Stimulated activated CD8-positive, alpha-beta memory T cell treated with anti-CD3 and anti-CD28 coated beads, Interleukin-7, amount 100 ng/mL, for 24 hours (primary cell): ENCODE measurements at places on chromosomes 6 and 20.

GRCh38 chr6:20572940-20573339 lies 38.7 kb downstream of the CDKAL1 start:
- no peak for DNase-seq

- no peak for DNase-seq
Measured at GRCh38 chr20:47490795-47491194, 10.9 kb upstream of the NCOA3 start.

DNA sequence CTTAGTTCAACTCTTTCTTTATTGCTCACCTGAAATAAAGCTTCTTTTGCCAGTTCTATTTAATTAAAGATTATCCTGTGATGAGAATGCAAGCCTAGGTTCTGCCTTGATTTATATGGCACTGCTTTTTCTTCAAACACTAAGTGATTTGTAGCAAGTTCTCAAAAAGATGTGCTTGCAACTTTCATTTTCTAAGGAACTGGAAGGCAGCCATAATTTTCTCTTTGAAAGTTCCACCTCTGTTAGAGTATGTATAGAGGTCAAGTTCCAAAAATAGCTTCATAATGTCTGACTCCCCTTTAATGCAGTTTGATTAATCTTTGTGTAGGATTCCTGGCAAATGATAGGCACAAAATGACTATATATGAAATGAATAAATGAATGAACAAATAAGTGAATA lies 528.3 kb upstream of the FLRT3 start:
- DNase-seq = no peak

GRCh38 chr20:10430704-10431103 lies 3.3 kb downstream of the MKKS start:
- DNase-seq = no peak

GRCh38 chr20:34709831-34710567 lies 5.9 kb downstream of the TP53INP2 start:
- no peak for DNase-seq

DNA sequence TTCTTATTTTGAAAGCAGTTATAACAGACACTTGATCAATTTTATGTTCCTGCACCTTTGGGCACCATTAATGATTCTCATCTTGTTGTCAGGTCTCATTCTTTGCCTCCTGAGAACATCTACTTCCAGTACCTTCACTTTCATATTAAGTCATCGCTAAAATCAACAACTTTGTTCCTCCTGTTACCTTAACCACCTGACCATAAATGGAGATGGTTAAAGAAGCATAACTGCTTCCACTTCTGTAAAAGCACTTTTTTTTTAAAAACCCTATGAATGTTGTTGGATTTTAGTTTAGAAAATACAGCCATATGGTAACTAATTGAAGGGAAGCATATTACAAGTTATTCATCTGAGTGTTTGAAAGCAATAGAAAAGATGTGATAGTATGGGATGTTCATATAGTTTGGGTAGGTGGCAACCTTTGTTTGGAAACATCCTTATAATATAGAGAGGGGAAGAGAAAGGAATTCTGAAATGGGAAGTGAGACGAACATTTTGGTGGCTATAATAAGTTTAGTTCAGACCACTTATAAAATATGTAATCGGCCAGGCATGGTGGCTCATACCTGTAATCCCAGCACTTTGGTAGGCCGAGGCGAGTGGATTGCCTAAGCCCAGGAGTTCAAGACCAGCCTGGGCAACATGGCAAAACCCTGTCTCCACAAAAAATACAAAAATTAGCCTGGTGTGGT lies 53.9 kb downstream of the AFG1L start:
- DNase-seq = no peak

DNA sequence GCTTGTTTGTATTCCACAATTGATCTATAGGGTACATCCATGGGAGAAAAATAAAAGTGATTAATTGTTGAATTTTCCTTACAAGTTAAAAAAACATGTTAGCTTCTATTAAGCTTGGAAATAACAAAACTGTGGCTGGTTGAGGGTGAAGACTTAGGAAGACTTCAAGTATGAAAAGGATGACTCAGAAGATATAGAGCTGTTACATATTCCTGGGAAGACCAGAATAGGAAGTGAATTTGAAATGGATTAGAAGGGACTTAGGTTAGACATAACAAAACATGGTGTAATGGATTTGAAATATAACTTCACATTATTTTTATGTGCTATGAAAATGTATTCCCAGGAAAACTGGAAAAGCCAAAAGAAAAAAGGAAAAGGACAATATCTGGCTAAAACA lies 732.2 kb downstream of the HDGFL1 start:
- DNase-seq = no peak

- DNase-seq = no peak
Measured at GRCh38 chr6:115969207-115969929, 91.3 kb downstream of the FRK start.

GRCh38 chr6:156316583-156317125 lies 460.5 kb upstream of the ARID1B start:
- no peak for DNase-seq
